ENCODE measurements at places on chromosomes 2 and 18.
A peak's percentile ranks its signal among the peaks of the same experiment; 100 is the strongest.

- no peak for DNase-seq
Measured at GRCh38 chr2:241064008-241064801, 37.9 kb downstream of the MTERF4 start.

DNA sequence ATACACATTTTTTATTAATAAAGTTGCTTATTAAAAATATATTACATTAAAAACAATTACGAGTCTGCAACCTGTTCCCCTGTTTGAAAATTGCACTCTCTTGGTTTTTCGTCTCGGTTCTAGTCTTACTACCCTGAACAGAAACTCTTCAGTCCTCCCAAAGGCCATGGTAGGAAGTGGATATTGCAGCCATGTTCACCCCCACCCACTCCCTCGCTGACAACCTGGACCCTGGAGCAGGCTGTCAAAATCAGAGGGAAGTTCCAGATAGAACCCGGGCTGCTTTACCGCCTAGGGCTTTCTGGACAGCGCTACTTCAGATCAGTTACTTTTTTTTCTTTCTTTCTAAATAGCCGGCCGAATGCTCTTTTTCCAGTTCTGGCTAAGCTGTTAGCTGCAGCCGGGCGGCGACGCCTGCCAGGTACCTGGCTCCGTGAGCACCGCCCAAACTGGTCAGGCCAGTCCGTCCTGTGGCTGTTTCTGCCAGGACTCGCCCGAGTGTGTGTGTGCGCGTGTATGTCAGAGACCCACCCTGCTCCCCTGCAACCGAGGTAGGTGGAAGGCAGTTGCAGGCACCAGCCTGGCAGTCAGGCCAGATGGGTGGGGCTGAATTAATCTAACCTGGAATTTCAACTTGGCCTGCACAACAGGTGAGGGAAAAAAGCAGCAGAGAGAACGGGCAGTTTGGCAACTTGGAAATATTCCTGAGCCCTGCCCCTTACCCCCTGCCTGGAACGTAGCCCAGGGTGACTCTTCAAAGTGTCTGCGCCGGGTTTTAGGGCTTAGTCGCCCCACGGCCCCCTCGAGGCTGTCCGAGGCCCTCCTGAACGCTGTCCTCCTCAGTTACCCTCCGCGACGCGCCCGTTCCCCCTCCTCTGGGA is 1.1 kb upstream of the TET3 start:
- no peak for DNase-seq

DNA sequence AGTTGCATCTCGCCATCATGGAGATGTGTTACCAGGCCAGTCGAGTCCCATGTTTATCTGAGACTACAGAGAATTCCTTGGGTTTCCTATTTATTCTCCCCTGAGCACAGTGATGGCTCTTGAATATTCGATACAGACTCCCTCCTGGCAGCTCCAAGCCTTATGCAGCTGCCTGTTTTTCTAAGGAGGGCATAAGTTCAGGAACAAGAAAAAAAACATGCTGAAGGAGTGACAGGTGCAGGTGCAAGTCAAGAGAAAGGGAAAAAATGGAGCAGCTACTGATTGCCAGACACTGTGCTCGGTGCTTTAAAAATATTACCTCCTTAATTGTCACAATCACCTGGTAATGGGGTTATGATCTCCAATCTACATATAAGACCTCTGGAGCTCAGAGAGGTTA is 177.2 kb upstream of the DPP10 start:
- DNase-seq, result no peak

DNA sequence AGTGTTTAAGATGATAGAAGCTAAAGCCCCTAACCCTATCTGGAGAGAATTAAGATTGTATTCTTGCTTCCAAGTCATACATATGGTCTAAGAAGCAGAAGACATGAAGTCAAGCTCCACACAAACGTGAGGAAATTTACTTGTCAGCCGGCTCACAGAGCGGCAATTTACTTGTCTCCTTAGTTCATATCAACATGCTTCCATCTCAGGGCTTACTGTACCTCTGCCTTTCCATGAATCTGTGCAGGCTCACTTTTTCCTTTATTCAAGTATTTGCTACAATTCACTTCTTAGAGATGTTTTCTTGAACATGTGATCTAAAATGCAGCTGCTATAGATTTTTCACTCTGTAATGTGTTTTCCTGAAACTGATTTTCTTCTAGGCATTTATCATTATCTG is 1386.4 kb downstream of the LRP1B start:
- DNase-seq, result no peak

DNA sequence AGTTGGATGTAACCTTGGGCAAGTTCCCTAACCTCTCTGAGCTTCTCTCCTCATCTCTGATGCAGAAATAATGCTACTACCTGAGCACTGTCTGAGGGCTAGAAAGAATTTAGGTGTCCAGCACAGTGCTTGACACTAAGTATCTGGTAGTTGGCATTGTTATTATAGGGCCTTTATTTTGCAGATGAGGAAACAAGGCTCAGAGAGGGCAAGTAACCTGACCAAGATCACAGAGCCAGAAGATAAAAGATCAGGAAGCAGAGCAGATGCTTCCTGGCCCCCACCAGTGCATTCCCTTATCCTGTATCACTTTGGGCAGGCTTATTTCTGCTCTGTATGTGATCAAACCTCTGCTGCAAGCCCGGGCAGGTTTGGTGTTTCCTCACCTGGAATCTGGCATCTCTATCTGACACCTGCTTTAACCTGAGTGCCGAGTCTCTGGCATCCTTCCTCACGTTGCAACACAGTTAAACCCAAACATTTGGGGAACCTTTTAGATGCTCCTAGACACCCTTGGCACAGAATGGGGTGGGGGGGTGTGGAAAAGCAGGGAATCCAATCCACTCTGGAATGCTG is 69.9 kb downstream of the PLB1 start:
- DNase-seq, result no peak

DNA sequence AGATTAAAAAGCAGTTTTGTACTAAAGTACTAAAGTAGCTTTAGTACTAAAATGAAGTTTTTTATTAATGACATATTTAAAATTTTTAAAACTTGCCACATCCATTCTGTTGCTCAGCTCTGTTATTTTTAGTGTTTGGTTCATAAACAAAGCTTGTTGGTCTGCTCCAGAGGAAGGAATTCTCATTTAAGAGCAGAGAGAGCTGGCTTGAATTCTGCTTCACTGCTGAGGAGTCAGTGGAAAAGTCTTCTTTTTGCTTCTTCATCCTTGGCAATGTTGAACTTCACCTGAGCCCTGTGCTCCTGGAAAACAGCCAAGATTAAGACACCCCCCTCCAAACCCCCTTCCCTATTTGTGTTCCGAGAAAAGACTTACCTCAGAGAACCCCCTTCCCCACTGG is 40.6 kb downstream of the TMEM87B start:
- peak; percentile 33 for DNase-seq

- no peak for DNase-seq
Measured at GRCh38 chr2:7031547-7032245, 114.5 kb downstream of the RNF144A start.

DNA sequence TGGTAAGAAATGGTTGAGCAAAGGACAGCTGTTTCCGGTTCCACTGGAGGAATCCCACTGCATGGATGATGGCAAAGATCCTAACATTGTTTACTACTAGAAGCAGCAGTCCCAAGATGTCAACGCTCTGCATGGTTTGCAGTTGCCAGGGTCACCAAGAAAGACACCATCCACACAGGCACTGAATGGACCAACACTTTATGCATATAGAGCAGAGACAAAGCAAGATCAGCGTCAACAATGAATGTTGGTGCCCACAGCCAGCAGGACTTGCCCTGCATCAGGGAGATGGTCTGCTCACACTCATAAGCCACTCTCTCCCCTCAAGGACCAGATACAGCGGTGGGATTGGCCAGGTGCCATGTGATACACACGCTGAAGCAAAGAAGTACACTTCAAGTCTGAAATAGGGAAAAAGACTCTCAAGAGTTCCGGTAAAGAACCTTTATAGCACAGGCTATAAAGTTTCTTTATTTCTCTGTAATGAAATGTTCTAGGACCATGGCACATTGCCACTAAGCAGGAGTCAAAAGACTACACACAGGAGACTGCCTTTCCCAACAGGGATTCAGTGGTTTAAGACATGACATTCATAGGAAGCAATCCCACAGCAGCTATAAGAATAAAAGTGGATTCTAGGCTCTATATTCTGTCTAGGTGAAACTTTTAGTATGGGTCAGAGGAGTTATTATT is 133.2 kb upstream of the EPHA4 start:
- no peak for DNase-seq

DNA sequence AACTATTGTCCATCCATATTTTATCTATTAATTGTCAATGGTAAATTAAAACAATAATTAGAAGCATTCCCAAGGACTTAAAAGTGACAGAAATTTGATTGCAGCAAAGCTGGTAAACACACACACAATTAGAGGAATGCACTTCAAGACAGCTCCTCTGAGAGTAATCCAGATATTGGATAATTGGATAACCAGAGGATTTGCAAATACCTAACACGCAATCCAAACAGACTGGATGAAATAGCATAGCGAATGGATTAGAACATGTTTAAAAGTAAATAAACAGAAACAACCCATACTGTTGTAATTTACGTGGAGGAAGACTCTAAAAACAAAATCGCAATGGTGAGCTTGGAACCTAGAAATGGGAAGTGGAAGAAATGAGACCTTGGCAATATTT is 239.8 kb downstream of the METTL4 start:
- no peak for DNase-seq

GRCh38 chr2:64786343-64787018 is 132.8 kb upstream of the SERTAD2 start:
- DNase-seq, result no peak

DNA sequence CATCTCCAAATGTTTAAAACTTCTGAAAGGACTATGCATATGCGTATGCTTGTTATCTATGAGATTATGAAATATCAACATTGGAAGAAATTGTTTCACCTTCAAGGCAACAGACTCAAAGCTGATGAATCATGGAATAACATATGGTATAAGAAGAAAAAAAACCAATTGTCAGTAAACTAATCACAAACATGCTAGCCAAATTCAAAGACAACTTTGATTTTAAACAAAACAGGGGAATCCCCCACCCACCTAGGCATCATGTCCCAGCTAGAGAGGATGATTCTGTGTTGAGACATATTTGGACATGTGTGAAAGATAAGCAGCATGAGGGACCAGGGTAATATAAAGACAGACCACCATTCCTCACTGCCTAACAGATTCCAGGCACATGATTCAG is 147.7 kb downstream of the WDPCP start:
- peak; percentile 13 for DNase-seq

GRCh38 chr18:22318745-22319407 is 98.8 kb downstream of the CTAGE1 start:
- DNase-seq, result peak; percentile 52

GRCh38 chr18:59549503-59550173 is 147.6 kb downstream of the CCBE1 start:
- no peak for DNase-seq

DNA sequence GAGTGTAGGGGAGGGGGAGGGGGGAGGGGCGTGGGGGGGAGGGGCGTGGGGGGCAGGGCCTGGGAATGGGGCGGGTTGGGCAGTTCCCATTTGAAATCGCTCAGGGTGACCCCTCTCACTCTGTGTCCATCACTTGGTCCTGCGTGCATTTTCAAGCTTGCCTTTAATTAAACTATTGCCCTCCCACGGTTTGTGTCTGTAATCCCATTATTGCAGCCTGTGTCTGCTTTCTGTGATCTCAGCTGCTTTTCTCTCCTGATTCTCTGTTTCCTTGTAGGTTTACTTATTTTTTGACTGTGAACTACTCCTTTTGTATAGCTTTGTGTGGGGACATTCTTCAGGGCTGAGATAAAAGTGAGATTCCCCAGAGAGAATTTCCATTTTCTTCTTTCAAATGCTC is 1.3 kb downstream of the DCDC2C start:
- no peak for DNase-seq

- DNase-seq, result no peak
Measured at GRCh38 chr18:38579764-38580163, 1014.2 kb upstream of the CELF4 start.

DNA sequence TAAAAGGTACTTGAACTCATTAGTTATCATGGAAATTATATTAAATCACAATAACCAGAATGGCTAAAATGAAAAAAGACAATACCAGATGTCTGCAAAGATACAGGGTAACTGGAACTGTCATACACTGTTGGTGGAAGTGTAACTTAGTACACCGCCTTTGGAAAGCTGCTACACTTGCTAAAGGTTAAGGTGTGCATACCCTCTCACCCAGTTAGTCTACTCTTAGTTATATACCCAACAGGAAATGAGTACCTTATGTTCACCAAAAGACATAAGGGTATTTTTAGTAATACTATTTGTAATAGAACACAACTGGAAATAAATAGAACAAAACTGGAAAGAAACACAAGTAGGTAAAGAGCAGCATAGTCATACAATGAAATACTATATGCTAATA is 155.8 kb upstream of the THUMPD2 start:
- no peak for DNase-seq

GRCh38 chr2:68734688-68735525 is at the start of gene ARHGAP25:
Gene ARHGAP25, plus strand, starts transcription at chr2:68734811. Its CDS starts 389 bp downstream, at chr2:68735200.
- DNase-seq, result no peak

- no peak for DNase-seq
Measured at GRCh38 chr18:62399276-62399675, 74.2 kb downstream of the TNFRSF11A start.

- no peak for DNase-seq
Measured at GRCh38 chr2:86238354-86238753, 39.1 kb downstream of the MRPL35 start.

DNA sequence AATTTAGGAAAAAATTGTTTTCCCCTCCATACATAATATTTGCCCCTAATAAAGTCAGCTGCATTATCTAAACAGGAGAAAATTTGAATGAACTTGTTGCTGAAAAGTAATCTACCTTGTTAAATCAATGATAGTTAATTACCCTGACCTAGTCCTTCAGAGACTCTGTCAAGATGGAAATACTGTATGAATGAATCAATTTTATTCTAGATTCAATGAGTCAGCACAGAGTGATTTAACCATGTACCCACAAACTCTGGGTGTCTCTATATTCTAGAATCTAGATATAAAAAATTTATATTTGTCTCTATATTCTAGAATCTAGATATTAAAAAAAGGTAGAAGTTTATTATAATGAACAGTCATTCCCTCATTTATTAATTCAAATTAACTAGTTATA is 36.2 kb downstream of the NDUFAF7 start:
- peak; percentile 33 for DNase-seq

DNA sequence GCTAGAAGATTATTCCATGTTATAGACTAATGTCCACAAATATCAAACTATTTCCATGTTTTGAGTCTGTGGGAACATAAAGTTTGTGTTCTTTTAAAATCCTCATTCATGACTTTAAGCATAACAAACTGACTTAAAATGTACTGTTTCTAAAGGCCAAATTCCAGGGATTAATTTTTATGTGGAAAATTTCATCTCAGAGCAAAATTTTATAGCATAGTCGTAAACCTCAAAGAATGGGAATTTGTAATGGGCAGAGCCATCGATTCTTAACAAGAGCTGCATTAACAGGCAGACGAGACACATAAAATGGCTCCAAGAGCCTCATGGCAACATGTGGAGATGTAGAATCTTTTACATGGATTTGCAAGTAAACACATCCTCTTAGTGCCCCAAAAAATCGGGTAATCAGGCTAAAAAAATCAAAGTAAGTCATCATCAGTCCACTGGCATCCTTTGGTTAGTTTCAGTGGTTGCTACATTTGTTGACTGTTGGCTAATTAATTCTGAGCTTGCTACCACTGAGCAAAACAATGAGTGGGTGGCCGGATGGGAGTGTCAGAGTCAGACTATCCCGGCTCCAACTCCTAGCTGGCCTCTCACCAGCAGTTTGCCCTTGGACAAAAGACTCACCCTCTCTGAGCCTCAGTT is 119.6 kb downstream of the FAM210A start:
- DNase-seq, result no peak

All from GM23248 (cell line).